ENCODE measurements at places on chromosomes 13 and 19.

DNA sequence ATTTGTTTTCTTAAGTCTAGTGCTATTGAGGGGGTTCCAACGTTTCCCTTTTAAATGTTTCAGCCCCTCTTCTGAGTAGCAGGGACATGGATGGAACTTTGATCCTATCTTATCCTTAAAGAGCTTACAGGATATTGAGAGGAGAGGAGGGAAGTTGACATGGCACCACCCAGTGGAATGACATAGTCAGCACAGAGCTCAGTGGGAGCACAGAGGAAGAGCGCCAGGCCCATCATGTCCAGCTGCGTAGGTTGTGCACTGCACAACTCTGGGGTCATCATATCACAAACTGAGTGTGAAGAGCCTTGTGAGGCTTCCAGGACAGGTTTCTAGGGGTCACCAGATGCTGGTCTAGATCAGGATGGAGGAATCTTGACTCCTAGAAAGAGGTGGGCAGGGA, 4.6 kb upstream of the CDC42EP5 start:
- DNase-seq: no peak

- no peak for DNase-seq
Observed at GRCh38 chr19:46954502-46954992, 65.1 kb upstream of the NPAS1 start.

DNA sequence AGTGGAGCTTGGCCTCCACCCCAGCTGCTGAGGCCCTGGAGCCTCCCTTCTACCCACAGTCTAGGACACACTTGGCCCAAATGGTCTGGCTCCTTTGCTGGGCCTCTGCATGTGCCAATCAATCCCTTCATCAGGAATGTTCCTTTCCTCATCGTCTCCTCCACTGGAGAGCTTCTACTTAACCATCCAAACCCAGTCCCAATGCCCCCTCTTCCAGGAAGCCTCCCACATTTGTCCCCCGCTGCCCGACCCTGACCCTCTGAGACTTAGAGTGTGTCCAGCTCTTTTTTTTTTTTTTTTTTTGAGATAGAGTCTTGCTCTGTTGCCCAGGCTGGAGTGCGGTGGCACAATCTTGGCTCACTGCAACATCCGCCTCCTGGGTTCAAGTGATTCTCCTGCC, 2.5 kb downstream of the DUS3L start:
- DNase-seq: no peak

DNA sequence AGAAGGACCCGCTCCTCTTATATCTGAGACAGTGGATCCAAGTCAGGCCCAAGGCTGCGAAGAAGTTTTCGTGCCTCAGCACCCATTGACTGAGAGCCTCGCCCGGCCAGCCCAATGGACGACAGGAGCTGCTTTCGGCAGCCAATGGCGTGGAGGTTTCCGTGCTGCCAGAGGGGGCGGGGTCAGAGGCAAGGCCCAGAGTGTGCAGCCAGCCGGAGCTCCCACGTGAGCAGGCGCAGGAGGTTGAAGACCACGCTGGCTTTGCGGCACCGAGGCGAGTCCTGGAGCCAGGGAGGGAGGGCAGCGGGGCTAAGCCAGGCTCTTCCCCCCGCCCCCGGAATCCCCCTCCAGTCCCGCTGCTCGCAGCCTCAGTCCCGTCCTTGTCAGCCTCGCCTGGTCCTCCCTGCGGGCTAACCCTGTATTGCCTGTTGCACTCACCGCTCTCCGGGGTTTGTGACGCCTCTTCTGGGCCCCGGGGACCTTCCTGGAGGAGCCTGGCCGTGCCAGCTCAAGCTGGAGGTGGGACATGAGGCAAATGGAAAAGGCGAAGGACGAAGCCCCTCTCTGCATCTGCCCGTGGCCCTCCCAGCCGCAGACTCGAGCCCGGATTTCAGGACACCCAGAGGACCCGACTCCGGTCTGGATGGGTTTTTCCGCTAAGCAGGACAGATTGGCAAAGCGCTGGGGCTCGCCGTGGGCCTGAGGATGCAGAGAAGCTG, 1.5 kb downstream of the IFNL4 start:
- DNase-seq: no peak

DNA sequence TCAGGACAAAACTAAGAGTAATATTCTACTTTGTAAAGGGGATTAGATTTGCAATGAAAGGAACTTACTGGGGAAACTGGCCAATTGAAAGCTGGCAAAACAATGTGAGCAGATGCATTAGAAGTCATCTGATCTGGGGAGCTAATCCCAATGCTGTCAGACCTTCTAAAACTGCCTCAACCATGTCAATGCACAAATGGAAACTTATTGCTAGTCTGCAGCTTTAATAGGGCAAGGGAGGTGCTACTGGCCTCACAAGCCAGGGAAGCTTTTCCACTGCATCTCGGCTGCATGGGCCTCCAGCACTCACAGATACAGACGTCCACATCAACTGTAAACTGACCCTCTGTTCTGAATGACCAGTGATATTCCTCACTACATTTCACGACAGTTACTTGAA, 154.2 kb downstream of the LHFPL6 start:
- DNase-seq: no peak

DNA sequence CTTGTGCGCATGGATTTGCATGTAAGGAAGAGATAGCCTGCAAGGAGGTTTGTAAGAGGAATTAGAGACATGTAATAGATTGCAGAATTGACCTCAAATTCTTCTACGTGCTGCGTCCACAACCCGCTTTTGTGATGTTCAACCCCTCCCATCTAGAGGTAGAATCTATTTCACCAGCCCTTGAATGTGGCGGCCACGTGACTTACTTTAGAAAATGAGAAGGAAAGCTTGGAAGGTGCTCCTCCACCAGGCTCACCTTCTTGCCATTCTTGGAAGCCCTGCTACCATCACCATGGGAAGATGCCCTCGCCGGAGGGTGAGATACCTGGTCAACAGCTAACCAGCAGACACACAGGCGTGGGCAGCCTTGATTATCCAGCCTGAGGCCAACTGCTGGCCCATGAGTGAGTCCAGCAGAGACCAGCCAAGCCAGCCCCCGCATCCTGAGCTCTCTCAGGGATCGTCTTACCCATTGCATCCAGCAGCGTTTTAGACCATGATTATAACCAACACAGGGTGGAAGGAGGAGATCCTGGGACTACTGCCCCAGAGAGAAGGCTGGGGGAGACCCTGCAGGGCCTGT, 7.6 kb upstream of the PEPD start:
- no peak for DNase-seq

DNA sequence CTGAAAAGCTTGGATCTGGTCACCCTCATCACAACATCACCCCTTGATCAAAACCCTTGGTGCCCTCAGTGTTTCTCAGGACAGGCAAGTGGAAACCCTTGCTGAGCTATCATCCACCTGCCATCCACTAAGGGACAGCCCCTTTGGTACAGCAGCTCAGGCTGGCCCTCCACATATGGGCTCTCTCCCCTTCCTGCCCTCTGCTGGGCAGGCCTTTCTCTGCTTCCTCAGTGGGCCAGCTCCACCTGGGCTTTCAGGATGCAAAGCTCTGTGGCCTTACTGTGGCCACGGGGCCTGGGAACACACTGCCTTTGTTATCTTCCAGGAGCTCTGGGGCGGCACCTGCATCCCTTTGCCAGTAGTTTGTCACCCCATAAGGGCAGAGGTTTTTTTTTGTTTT, 4.9 kb downstream of the SUGP1 start:
- no peak for DNase-seq

DNA sequence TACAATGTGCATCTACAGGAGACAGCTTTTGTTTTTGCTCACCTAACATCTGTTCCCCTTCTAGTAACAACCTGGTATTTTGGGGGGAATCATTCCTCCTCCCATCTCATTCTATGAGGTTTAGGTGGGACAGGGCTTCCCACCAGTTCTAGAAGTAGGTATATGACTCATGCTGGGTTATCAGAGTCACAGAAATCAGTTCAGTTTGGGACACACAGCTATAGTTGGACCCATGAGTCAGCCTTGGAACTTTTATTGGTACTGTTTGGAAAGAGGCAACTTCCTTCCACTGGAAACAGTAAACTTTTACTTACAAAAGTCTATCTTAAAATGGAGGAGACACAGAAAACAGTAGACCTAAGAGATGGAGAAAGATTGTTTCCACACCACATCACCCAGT, 185.5 kb downstream of the DNAJC3 start:
- no peak for DNase-seq

DNA sequence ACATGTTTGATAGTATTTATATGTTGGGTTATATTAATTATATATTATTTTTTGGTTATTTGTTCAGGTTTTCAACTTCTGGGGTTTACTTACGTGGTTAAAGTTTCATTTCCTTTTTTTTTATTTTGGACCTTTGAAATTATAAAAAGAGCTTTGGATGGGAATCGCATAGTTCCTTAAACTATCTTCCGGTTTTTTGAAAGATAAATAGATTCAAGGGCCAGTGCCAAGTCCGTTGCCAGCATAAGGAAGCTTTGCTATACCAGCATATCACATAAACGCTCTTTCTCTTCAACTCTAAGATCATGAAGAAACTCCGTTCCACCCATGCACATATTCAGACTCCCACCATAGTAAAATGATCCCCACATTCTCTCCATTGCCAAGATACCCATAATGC, 7.4 kb upstream of the OXGR1 start:
- no peak for DNase-seq

DNA sequence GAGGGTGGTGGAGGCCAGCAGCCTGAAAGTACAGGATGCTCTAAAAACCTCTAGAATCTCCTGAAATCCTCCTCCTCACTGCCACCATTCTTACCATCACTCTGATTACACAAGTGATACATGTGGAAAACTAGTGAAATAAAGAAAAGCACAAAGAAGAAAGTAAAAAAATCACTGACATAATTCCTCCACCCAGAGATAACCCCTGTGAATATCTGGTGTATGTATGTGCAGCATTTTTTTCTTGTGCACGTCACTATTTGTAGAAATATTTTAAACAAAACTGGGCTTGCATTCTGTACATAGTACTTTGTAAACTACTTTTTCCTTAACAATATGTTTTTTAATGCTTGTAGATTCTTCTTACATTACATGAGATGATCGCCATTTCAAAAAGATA, 73.2 kb downstream of the CDADC1 start:
- DNase-seq: no peak

GRCh38 chr13:50794226-50794625, 49.3 kb downstream of the DLEU7 start:
- DNase-seq: no peak

GRCh38 chr13:70568571-70568970, 460.3 kb upstream of the KLHL1 start:
- DNase-seq: peak; percentile 30

GRCh38 chr19:35784503-35785338, 9.4 kb downstream of the ARHGAP33 start:
- DNase-seq: no peak

DNA sequence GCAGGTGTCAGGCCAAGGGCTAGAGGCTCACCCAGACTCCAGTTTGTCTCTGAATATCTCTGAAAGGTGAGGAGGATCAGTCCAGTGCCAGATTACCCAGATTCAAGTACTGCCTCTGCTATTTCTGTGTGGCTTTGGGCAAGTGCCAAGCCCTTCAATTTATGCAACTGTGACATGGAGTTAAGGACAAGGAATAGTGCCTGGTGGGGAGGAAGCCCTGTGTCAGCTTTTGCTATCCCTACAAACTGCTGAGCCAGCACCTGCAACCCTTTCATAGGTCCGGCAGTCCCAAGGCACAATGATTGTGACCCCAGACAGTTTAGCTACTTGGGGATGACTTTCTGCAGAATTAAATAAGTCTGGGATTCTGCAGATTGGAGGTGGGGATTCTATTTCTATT, 123.0 kb downstream of the KL start:
- no peak for DNase-seq

DNA sequence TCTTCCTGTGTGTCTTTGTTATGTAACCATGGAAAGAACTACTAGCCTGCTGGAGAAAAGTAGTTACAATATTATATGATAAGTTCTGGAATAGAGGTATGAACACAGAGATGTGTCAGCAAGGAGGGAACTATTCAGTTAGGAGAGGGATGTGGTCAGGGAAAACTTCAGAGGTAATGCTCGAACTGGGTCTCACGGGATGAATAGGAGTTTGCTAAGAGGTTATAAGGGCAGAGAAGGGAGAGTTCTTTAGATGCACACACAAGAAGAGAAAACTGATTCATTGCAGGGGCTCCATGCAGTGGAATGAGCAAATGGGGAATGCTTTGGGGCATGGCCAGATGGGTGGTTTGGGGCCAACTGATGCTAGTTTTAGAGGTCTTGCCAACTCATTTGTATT, 46.0 kb upstream of the SIAH3 start:
- no peak for DNase-seq

Measured in SK-N-MC (cell line).